Stimulated activated CD8-positive, alpha-beta memory T cell treated with anti-CD3 and anti-CD28 coated beads, Interleukin-7, amount 100 ng/mL, for 1 hour (primary cell): ENCODE measurements at places on chromosomes 12 and 14.
A peak's percentile ranks its signal among the peaks of the same experiment; 100 is the strongest.

DNA sequence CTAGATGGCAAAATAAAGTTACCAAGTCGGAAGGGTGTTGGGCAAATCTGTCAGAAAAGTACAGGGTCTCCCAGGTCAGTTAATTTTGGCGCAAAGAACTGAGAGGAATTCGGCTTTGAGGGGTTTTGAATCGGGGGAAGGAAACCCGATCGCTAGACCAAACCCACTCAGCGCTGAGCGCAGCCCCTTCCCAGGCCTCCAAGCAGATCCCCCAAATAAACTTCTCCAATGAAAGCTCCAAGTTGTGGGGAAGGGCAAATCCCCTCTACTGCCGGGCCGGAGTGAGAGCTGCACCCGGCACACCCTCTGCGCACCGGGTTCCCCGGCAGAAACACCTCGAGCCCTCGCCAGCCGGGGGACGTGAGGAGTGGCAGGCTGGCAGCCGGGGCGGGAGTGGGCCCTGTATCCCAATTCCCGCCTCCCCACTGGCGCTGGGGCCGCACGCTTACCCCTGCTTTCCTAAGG, 441 bp downstream of the E2F7 start:
- no peak for DNase-seq

- no peak for DNase-seq
Measured at GRCh38 chr12:110256780-110257431, 24.1 kb upstream of the ATP2A2 start.

DNA sequence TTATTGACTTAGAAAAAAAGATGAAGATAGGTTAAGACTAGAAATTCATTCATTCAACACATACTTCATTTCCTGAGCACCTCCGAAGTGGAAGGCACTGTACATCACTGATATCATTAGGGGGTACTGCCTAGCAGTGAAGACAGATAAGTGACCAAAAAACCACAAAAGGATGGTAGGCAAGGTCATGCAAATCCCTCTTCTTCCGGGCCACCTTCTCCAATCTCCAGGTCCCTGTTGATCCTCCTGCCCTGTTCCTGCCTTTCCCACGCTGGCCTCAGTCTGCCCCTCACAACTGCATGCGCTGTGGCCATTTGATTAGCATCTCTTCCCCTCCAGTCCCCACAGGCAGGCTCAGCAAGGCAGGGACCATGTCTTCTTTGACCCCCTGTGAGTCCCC, 60.8 kb downstream of the SETD3 start:
- DNase-seq, result no peak

- no peak for DNase-seq
Measured at GRCh38 chr12:116642106-116642505, 82.9 kb downstream of the MAP1LC3B2 start.

GRCh38 chr12:126949558-126949957, 1317.4 kb upstream of the TMEM132C start:
- DNase-seq, result no peak

DNA sequence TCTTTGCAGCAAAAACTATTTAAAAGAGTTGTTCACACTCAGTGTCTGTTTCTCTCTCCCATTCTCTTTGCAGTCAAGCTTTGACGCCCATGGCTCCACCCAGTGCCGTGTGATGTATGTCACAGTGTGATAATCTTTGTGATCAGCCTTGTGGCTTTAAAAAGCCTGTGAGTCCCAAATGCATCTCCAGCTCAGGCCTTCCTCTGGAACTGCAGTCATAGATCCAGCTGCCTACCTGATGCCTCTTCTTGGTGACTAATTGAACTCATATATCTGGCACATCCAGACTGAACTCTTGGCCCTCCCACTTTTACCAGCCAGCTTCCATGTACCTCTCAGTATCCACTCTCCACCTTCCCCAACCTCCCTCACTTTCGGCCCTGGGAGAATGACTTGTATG, 182.8 kb upstream of the ARHGAP5 start:
- DNase-seq, result no peak

GRCh38 chr12:52871291-52872039, 22.7 kb upstream of the KRT78 start:
- no peak for DNase-seq

DNA sequence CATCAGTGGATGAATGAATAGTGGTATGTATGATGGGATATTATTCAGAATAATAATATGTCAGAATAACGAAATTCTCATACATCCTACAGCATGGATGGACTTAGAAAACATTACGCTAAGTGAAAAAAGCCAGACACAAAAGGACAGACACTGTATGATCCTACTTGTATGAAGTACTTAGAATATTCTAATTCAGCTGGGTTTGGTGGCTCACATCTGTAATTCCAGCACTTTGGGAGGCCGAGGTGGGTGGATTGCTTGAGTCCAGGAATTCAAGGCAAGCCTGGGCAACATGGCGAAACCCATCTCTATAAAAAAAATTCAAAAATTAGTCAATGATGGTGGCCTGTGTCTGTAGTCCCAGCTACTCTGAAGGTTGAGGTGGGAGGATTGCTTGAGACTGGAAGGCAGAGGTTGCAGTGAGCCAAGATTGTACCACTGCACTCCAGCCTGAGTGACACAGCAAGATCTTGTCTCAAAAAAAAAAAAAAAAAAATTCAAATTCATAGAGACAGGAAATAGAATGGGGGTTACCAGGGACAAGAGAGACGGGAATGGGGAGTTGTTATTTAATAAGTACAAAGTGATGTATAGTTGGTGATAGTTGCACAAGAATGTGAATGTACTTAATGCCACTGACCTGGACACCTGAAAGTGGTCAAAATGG, 132.3 kb downstream of the CHST11 start:
- DNase-seq, result no peak

GRCh38 chr14:71525663-71526221, 406.5 kb upstream of the RGS6 start:
- DNase-seq, result no peak

- DNase-seq, result no peak
Measured at GRCh38 chr14:90677484-90678050, 138.7 kb downstream of the TTC7B start.

- DNase-seq, result no peak
Measured at GRCh38 chr12:115966376-115966775, 311.1 kb downstream of the MED13L start.

GRCh38 chr14:73027546-73027945, 640 bp upstream of the ZFYVE1 start:
- DNase-seq, result no peak

- no peak for DNase-seq
Measured at GRCh38 chr14:92425101-92425500, 88.5 kb upstream of the RIN3 start.

DNA sequence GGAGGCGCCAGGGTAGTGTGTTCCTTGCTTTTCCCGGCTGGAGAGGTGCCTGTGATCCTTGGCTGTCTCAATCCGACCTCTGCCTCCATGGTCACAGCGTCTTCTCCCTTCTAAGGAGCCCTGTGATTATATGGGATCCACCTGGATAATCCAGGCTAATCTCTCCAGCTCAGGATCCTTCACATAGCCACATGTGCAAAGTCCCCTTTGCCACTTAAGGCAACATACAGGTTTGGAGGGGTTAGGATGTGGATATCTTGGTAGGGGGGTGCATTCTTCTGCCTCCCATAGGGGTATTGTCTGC, 1.2 kb upstream of the HVCN1 start:
- DNase-seq, result no peak

DNA sequence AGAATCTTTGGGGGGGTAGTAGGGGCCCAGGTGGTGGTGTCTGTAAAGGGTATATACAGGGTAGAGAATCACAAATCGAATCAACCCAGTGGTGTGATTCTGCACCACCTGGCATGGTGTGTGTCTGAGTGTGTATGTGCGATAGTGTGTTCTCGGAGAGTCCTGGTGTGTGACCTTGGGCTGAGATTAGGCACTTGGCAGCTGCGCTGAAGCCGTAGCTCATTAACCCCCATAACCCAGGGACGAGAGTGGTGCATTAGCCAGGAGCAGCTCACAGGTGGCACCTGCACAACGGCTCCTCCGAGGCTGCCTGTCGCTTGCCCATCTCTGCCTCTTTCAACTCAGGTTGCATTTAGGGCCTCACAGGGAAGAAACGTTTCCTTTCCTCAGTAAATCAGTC, 15.6 kb upstream of the TESC start:
- DNase-seq, result no peak

- DNase-seq, result no peak
Measured at GRCh38 chr14:59275668-59276067, 87.2 kb downstream of the DAAM1 start.

- DNase-seq, result no peak
Measured at GRCh38 chr12:95789126-95790032, 1.2 kb downstream of the NTN4 start.

DNA sequence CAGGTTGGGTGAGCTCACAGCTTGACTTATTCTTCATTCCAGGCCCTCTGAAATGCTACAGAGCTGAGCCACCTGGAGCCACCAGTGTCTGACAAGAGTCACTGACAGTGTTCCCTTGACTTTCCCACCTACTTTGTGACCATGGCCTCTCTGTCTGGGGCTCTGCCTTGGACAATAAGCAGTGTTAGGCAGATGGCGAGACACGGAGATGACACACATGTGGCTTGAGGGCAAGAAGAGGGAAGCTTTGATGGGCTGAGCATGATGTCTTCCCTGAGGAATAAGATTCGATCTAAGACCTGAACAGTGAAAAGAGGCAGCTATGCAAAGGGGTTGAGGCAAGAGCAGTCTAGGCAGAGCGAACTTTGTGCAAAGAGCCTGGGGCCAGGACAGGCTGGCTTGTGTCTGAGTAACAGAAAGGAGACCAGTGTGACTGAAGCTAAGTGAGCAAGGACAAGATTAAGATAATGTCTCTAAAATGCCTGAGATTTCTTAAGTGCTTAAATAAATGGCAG, 105.5 kb downstream of the NUAK1 start:
- DNase-seq, result no peak

- DNase-seq, result no peak
Measured at GRCh38 chr12:38934686-38935085, 29.3 kb upstream of the CPNE8 start.

DNA sequence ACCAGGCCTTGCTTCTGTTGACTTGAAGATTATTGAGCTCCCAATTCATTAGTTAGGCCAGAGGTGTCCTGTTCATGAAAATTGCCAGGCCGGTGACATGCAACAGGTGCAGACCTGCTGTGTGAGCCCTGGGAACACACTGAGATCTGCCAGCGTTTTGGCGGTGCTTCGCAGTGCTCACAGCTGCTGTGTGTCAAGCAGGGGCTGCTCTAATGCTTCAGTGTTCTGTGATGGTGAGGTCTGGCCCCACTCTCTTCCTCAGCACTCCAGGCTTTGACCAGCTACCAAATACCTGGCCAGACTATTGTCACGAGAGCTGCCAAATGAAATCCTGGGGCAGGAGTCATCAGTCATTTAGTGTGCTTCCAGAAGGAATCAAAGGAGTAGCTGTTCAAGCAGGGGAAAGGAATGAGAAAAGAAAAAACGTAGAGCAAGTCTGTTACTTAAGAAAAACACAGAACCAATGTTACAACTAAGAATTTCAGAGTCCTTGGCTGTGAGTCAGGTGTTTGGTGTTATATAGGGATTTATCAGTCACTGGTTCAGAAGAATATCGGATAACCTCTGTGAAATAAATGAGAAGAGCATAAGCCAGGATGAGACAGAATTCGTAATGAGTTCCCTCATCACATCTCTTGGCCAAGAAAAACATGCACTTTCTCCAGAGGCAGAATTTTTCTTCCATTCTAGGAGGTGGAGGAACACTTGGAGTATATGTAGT, 150.8 kb downstream of the FBXL14 start:
- DNase-seq, result no peak

DNA sequence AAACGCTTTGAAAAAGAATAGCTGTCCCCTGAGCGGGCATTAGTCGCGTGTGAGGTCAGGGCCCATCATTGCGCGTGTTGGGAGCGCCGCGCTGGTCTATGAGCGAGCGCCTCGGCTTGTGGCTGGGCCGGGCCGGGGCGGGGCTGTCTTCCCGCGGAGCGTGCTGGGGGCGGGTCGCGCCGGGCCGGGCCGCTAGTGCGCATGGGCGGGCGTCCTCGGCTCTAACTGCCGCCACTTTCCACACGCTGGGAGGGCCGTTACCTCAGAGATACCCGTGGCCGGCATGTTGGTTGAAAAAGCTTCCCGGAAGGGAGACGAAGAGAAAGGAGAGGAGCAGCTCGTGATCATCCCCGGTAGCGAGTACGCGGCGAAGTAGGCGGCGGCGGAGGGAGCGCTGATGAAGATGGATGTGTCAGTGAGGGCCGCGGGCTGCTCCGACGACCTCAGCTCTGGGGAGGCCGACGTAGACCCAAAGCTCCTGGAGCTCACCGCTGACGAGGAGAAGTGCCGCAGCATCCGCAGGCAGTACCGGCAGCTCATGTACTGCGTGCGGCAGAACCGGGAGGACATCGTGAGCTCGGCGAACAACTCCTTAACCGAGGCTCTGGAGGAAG, at the start of gene EID3:
EID3 (plus strand) TSS at position 202 of the 614 bp plus-strand sequence; CDS start at position 398, 196 bp downstream.
- DNase-seq, result peak; percentile 78

- no peak for DNase-seq
Measured at GRCh38 chr14:48563489-48563888, 888.1 kb upstream of the MDGA2 start.

DNA sequence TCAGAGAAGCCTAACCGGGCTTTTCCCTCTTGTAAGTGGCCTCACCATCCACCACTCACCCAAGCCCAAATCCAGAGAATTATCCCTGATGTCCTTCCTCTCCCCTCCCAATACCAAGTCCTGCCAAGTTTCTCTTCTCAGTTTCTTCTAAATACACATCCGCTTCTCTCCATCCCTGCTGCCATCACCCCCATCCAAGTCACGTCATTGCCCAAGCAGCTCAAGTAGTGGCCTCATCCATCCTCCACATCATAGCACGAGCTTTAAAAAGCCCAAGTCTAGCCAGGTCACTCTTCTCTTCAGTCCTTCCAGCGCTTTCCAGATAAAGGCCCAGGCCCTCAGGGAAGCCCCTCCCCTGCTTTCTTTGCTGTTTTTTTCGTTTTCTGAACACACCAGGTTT, 25.4 kb downstream of the IL31 start:
- no peak for DNase-seq

GRCh38 chr14:65396082-65396910, 16.2 kb upstream of the FUT8 start:
- no peak for DNase-seq

DNA sequence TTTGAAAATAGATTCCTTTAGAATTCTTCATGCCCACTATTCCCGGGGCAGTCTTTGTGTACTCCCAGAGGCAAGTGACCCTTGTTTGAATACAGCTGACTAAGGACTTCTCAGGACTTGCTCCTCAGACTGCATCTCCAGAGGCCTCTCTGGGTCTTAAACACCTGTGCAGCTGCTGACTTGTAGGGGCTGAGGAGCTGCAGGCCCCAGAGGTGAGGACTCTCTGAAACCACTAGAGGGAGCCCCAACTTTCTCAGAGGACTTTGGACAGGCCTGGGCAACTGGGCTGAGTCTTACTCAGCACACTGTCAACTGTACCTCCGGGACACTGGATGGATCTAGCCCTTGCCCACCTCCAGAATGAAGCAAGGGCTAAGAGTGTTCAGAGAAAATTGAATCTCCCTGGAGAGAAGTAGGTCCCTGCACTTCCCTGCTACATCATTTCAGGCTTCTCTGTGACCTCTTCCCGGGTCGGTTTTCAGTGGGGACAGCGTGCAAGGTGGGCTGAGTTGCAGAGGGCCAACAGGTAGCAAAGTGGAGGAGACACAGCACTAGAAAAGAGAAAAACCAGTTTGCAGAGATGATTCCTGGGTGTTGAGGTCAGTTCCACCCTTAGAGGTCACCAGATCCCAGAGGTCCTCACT, 164.6 kb downstream of the TMEM117 start:
- DNase-seq, result no peak

- DNase-seq, result no peak
Measured at GRCh38 chr12:103680591-103681141, 93.6 kb downstream of the STAB2 start.

- DNase-seq, result no peak
Measured at GRCh38 chr14:37869633-37870032, 274.2 kb downstream of the TTC6 start.

- DNase-seq, result no peak
Measured at GRCh38 chr12:27785882-27786570, 6.0 kb upstream of the MANSC4 start.
